ENCODE measurements at places on chromosomes 5 and 9.

- no peaks in the 10 kb centered on the region for H3K36me3 ChIP-seq
- DNase-seq: no peak
- H3K4me3 ChIP-seq: no peak overlapping the region
- H3K27ac ChIP-seq: no peak overlapping the region
Observed at GRCh38 chr5:98727686-98728085, 45.8 kb upstream of the RGMB start.

GRCh38 chr5:85333276-85333675 is 948.6 kb upstream of the EDIL3 start:
- H3K27me3 ChIP-seq: no peaks in the 10 kb centered on the region
- H3K4me3 ChIP-seq: no peak overlapping the region
- no peak overlapping the region for H3K27ac ChIP-seq
- peak; percentile 10 for DNase-seq
- no peaks in the 10 kb centered on the region for H3K36me3 ChIP-seq
- no peaks in the 10 kb centered on the region for H3K4me1 ChIP-seq

DNA sequence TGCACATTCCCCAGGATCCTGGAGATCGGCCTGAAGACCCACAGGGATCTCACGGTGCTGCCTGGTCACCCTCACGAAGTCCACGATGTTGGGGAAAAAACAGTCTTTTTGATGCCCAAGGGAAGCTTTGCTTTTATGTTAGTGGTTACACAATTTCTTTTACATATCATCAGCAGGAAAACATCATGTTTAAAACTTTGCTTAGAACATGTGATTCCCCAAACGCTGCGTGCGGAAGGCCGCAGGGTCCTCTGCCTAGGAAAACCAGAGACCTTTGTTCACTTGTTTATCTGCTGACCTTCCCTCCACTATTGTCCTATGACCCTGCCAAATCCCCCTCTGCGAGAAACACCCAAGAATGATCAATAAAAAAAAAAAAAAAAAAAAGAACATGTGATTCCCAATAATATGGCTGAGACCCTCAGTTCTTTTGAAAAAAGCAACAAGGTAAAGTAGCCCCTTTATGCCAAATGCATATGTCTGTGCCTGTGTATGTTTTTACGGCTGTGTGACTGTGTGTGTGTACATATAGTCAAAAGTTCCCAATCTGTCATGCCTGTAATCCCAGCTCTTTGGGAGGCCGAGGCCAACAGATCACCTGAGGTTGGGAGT is 11.5 kb upstream of the AGPAT2 start:
- H3K4me1 ChIP-seq: peaks cover 15% of the 10 kb centered on the region
- no peak for DNase-seq
- no peak overlapping the region for H3K4me3 ChIP-seq
- H3K27ac ChIP-seq: no peak overlapping the region

GRCh38 chr9:89710697-89711096 is 105.9 kb downstream of the GADD45G start:
- H3K4me1 ChIP-seq: no peaks in the 10 kb centered on the region
- no peak overlapping the region for H3K4me3 ChIP-seq
- no peaks in the 10 kb centered on the region for H3K36me3 ChIP-seq
- peak overlapping the region; percentile 36 for H3K27ac ChIP-seq
- H3K27me3 ChIP-seq: no peaks in the 10 kb centered on the region

- H3K4me3 ChIP-seq: no peak overlapping the region
- peak overlapping the region; percentile 49 for H3K27ac ChIP-seq
- H3K36me3 ChIP-seq: peaks cover 73% of the 10 kb centered on the region
- DNase-seq: no peak
Observed at GRCh38 chr5:148403344-148403743, 19.6 kb downstream of the FBXO38 start.

DNA sequence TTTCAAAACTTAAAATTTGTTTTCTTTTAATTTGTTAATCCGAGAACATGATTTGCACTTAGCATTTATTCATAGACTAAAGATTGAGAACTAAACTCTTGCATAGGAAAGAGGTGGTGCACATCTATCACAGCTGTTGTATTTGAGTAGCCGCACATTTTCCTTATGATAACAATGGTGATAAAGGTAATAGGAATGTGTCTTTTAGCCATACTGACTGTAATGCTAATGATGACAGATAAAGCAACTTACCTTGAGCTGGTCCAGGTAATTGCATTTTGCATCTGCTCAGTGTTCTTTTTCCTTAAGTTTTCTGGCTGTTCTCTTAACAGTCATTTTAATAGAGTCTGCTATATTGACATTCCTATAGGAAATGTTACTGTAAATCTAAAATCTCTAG is 19.0 kb downstream of the PHAX start:
- no peak overlapping the region for H3K27ac ChIP-seq
- no peak for DNase-seq
- H3K27me3 ChIP-seq: no peaks in the 10 kb centered on the region
- no peak overlapping the region for H3K4me3 ChIP-seq
- H3K4me1 ChIP-seq: no peaks in the 10 kb centered on the region
- H3K36me3 ChIP-seq: no peaks in the 10 kb centered on the region

DNA sequence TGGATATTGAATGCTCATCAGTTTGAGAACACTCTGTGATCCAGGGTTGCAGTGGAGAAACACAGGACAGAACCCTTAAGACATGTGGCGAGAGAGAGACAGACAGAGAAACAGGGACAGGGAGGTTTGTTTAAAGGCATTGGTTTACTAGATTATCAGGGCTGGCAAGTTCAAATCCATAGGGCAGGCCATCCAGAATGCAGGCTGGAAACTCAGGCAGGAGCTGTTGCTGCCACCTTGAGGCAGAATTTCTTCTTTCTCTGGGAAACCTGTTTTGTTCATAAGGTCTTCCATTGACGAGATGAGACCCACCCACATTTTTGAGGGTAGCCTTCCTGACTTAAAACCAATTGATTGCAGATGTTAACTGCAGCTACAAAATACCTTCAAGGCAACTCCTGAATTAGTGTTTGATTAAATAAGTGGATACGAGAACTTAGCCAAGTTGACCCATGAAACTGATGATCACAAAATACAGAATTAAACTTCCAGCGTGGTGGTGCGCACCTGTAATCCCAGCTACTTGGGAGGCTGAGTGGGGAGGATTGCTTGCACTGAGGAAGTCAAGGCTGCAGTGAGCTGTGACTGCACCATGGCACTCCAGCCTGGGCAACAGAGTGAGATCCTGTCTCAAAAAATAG is 55.9 kb downstream of the NSUN2 start:
- H3K4me1 ChIP-seq: no peaks in the 10 kb centered on the region
- no peak overlapping the region for H3K27ac ChIP-seq
- H3K36me3 ChIP-seq: no peaks in the 10 kb centered on the region

DNA sequence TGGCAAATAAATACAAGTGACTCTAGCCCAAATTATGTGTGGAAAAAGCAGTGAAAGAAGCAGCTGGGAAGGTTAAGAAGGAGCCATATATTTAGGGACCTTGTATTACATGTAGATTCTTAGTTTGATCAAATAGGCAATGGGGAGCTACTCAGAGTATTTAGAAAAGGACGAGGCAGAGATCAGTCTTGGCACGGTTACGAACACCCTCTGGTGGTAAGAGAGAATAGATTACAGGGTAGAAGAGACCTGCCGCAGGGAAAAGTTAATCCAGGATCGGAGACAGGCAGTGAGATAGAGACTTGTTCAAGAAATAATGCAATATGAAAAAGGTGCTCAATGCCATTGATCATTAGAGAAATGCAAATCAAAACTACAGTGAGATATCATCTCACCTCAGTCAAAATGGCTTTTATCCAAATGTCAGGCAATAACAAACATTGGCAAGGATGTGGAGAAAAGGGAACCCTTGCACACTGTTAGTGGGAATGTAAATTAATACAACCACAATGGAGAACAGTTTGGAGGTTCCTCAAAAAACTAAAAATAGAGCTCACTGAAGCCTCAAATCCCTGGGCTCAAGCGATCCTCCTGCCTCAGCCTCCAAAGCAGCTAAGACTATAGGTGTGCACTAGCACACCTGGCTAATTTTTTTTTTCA is 12.0 kb downstream of the INIP start:
- H3K4me3 ChIP-seq: no peak overlapping the region
- no peaks in the 10 kb centered on the region for H3K4me1 ChIP-seq
- H3K27ac ChIP-seq: no peak overlapping the region
- peaks cover 5% of the 10 kb centered on the region for H3K36me3 ChIP-seq
- DNase-seq: no peak

GRCh38 chr9:123960366-123960765 is 30.4 kb upstream of the DENND1A start:
- no peaks in the 10 kb centered on the region for H3K36me3 ChIP-seq
- H3K4me3 ChIP-seq: no peak overlapping the region
- no peak for DNase-seq
- no peaks in the 10 kb centered on the region for H3K4me1 ChIP-seq
- H3K27me3 ChIP-seq: peaks cover 97% of the 10 kb centered on the region

DNA sequence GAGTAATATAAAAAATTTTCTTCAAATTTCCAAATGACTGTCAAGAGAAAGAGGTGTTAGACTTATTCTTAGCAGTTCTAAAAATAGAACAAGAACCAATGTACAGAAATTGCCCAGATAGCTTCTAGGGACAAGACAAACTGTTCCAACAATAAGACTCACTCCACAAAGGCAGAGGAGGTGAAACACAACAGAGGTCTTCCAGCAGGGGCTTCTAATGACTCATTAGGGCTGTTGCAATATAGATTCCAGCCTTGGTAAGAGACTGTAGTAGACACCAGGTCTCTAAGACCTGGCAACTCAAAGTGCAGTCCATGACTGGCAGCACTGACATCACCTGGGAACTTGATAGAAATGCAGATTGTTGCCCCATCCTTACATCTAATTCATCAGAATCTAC is 134.6 kb upstream of the VLDLR start:
- DNase-seq: no peak
- no peaks in the 10 kb centered on the region for H3K27me3 ChIP-seq
- no peak overlapping the region for H3K27ac ChIP-seq
- H3K36me3 ChIP-seq: no peaks in the 10 kb centered on the region

DNA sequence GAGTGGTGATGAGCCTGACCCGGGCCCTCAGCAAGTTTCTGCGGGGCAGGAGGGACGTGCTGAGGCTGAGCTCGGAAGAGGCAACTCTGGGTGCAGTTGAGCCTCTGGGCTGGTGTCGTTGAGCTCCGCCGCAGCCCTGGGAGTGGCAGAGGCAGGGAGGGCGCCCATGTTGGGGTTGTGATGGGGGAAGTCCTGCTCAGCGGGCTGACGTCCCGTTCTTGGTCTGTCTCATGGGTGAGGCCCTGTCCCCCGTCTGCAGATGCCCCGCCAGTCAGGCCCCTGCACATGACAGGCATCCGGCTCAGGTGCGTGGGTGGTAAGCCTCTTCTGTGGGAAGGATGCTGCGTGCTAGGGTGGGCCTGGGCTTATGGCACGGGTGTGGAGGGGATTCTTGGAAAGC is 64.3 kb downstream of the RXRA start:
- no peaks in the 10 kb centered on the region for H3K27me3 ChIP-seq
- H3K4me3 ChIP-seq: no peak overlapping the region
- no peak overlapping the region for H3K27ac ChIP-seq
- H3K36me3 ChIP-seq: no peaks in the 10 kb centered on the region

DNA sequence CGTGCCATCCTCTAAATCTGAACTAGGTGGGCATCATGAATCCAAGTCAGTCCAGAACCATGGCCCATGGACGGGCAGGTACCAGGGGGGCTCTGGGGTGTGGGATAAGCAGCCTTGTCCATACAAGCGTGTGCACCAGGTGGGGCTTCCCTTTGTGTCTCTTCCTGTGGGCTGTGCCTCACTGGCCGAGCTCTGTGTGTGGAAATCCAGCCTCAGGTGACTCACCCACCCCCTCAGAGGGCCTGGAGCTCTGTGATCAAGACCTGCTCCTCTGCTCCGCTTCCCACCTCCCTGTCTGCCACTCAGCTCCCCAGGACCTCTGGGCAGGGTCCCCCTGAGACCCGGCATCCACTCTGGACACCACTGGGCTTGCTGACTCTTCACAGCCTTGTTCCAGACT is 33.0 kb downstream of the GADD45G start:
- DNase-seq: no peak
- H3K27me3 ChIP-seq: no peaks in the 10 kb centered on the region
- no peaks in the 10 kb centered on the region for H3K36me3 ChIP-seq
- H3K4me1 ChIP-seq: peaks cover 18% of the 10 kb centered on the region
- H3K4me3 ChIP-seq: no peak overlapping the region

- no peak for DNase-seq
- H3K27ac ChIP-seq: no peak within 1 kb of the TSS
Observed at GRCh38 chr9:131289301-131290035, at the start of gene PLPP7. PLPP7 (plus strand) TSS chr9:131289723; CDS start chr9:131289998, 275 bp downstream.

DNA sequence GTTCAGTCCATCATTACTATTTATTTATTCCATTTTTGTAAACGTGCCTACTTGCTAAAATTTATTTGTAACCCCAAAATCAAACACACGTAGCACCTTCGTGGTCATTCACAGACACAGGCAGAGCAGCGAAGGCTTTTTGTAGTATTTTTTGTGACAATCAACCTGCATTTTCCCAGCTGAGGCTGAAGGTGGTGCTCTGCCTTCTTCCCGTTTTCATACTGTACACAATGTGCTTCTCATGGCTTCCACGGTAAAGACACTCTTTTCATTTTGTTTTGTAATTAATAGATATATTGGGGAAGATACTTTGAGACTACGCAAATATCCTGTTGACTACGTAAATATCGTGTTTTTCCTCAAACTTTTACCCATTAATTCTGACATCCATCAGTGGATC is 19.4 kb downstream of the DAP start:
- peaks cover 16% of the 10 kb centered on the region for H3K4me1 ChIP-seq
- no peak overlapping the region for H3K27ac ChIP-seq
- no peaks in the 10 kb centered on the region for H3K27me3 ChIP-seq
- H3K4me3 ChIP-seq: no peak overlapping the region
- no peak for DNase-seq

DNA sequence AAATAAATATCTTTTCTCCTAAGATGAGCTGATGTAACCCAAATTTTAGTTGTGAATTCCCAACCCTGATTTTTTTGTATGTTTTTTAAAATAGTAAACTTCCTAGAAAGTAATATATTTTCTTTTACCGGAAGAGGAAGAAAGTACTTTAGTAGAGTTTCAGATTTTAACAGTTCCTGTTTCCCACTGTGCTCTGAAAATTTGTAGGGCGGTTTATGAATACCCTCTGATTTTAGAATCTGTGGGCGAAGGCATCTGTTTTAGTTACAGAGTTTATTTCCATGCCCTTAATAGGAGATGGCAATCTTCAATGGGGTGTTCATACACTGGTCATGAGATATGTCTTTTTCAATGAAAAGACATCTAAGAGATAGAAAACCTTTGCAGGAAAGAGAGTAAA is 3.7 kb upstream of the HOMER1 start:
- no peaks in the 10 kb centered on the region for H3K36me3 ChIP-seq
- H3K27ac ChIP-seq: no peak overlapping the region
- H3K27me3 ChIP-seq: peaks cover 8% of the 10 kb centered on the region
- H3K4me3 ChIP-seq: no peak overlapping the region
- peaks cover 2% of the 10 kb centered on the region for H3K4me1 ChIP-seq

- no peaks in the 10 kb centered on the region for H3K27me3 ChIP-seq
- H3K4me3 ChIP-seq: peak overlapping the region; percentile 52
- H3K27ac ChIP-seq: peak overlapping the region; percentile 90
Observed at GRCh38 chr9:95048225-95049087, 269.1 kb downstream of the FANCC start.

GRCh38 chr5:42718591-42718990 is 38.0 kb upstream of the CCDC152 start:
- no peak for DNase-seq
- H3K27ac ChIP-seq: no peak overlapping the region
- no peak overlapping the region for H3K4me3 ChIP-seq

- no peak overlapping the region for H3K4me3 ChIP-seq
- DNase-seq: no peak
- H3K4me1 ChIP-seq: no peaks in the 10 kb centered on the region
- H3K27me3 ChIP-seq: no peaks in the 10 kb centered on the region
- H3K36me3 ChIP-seq: no peaks in the 10 kb centered on the region
- peak overlapping the region; percentile 2 for H3K27ac ChIP-seq
Observed at GRCh38 chr5:93073547-93073946, 507.5 kb downstream of the NR2F1-AS1 start.

Measured in left lung (tissue), 14 donors.